ENCODE measurements at places on chromosomes 7 and 10.
A peak's percentile ranks its signal among the peaks of the same experiment; 100 is the strongest.

GRCh38 chr7:123624527-123625183 lies 23.0 kb downstream of the ASB15 start:
- DNase-seq: peak; percentile 15

GRCh38 chr7:33836797-33837355 lies 68.5 kb upstream of the BMPER start:
- peak; percentile 26 for DNase-seq

DNA sequence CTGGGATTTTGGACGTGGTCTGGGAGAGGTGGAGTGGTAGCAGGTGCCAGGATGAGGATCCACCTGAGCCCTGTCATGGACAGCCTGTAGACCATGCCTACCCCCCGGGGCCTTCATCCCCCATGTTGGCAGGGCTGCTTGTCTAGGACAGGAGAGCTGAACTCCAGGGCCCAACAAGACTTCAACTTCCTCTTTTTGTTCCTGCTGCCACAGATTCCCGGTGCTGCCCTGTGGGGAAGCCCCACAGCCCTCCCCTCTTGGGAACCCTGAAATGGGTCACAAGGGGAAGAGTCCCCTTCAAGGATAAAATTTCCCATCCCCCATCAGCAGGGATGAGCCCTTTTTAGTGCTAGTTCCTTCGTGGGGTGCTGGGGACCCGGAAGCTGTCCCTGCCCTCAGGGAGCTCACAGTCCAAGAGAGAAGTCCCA lies 1.3 kb upstream of the CUEDC2 start:
- no peak for DNase-seq

DNA sequence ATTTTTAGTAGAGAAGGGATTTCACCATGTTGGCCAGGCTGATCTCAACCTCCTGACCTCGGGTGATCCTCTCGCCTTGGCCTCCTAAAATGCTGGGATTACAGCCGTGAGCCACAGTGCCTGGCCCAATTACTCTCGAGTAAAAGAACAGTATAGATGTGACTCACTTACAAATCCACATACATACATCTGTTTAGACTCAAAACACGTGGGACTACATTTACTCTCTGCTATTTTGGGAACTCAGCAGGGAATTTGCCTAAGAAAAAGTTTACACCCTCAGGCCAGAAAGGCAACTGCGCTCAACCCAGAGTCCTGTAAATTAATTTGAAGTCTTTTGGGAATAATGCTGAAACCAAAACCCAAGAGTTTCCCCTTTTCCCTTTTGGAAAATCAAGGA lies 289.7 kb downstream of the KLF6 start:
- DNase-seq: no peak

- DNase-seq: peak; percentile 10
Observed at GRCh38 chr10:50552771-50553535, 70.8 kb downstream of the SGMS1 start.

DNA sequence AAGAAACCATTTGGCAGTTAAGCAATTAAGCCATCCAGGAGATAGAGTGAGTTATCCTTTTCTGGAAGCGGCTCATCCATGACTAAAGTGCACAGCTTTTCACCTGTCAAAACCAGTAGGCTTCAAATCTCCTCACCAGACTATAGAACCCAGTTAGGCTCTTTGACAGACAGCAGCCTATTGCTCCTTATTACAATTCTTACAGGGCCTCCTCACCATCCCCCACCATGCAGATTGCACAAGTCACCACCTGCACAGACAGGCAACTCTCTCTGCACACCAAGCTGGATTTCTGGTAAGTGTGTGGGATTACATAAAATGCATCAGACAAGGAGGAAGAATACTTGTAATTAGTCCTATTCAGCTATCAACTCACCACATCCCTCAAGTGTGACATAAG lies 301.6 kb downstream of the SNX13 start:
- peak; percentile 91 for DNase-seq

DNA sequence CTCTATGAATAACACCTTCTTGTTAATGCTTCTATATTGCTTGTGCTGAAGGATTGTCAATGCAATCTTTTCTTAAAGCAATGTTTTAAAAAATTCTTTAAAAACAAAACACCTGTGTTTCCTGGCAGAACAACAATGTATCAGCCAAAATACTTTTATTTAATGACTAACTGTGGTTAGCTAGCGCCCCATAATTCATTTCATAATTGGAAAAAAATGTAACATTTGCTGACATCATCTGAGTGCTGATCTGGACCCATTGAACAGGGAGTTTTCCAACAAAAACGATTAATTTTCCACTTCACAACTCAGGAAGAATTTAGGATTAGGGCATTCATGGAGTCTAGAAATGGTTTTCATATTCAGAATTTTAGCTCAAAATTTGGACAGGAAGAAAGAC lies 137.6 kb upstream of the CDK6 start:
- DNase-seq: no peak

- DNase-seq: peak; percentile 55
Observed at GRCh38 chr10:116053910-116054309, 219.1 kb downstream of the GFRA1 start.

GRCh38 chr7:137898839-137899721 lies 52.3 kb upstream of the DGKI start:
- DNase-seq: peak; percentile 83

DNA sequence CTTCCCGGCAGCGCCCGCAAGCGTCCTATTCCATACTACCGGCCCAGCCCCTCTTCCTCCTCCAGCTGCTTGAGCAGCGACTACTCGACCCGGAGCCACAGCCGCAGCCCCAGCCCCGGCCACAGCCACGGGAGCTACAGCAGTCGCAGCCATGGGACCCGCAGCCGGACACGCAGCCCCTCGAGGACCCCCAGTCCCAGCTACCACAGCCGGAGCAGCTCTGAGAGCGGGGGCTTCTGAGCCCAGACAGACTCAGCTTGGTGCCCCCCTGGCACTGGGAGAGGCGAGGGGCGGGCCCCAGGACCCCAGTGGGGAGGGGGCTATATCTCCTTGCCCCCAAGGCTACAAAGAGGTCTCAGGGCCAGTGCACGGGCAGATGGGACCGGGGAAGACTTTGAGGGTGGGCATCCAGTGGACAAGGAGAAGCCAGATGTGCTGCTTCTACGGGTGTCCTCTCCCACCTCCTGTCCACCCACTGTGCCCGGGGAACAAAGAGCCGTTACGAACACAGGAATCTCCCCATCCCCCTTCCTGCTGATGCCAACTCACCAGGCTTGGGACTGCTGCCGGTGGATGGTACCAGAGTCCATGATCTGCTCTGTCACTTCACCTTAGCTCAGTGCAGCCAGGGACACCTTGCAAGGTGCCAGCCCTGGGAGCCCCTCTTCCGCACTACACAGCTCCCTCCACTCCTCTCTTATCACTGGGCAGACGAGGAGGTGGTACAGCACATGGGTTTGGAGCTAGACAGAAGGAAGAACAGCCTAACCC lies 16.7 kb upstream of the HSPB1 start:
- DNase-seq: no peak

- DNase-seq: no peak
Observed at GRCh38 chr7:25541094-25541821, 313.0 kb upstream of the NPVF start.

DNA sequence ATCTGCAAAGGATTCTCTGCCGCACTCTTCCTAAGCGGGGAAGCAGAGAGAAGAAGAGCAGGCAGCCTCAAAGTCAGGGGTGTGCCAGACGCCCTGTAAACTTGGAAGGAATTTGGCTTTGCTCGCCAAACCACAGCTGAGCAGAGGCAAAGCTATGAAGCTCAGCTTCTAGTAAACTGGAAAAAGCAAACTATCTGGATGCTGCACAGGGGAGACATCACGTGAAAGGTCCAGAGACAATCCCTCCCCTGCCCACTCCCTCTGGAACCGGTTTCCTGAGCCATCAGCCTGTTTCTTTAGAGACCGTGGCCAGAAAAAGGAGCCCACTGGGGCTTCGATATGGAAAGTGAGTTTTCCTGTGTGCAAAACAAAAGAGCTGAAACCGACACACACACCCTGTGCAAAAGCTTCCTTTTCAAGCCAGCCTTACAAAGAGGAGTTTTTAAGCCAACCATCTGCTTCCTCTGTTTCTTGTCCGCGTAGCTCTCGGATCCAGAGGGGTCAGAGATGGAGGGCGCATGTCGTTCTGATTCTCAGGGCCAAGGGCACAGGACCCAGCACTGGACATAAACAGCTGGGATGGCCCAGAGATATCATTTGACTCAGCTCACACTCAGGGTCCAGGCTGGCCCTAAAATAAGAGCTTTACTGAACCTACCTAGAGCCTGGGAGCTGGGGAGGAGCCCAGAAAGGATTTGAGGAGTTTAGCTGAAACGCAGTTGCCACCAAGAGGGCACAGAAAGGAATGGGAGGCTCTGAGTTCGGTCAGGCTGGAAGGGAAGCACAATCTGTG lies 58.2 kb upstream of the DNAAF5 start:
- DNase-seq: no peak

DNA sequence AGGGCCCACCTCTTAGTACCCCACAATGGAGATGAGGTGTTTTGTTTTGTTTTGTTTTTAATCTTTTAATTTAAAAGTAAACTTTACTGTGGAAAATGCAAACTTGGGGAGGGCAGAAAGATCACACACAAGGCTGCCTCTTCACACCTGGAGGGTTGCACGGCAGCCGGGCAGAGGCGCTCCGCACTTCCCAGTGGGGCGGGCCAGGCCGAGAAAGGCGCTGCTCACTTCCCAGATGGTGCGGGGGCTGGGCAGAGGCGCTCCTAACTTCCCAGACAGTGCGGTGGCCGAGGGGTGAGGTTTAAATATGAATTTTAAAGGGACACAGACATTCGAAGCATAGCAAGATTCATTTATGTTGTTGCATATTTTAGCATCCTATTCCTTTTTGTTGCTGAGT lies 235.9 kb upstream of the MTPN start:
- DNase-seq: no peak

DNA sequence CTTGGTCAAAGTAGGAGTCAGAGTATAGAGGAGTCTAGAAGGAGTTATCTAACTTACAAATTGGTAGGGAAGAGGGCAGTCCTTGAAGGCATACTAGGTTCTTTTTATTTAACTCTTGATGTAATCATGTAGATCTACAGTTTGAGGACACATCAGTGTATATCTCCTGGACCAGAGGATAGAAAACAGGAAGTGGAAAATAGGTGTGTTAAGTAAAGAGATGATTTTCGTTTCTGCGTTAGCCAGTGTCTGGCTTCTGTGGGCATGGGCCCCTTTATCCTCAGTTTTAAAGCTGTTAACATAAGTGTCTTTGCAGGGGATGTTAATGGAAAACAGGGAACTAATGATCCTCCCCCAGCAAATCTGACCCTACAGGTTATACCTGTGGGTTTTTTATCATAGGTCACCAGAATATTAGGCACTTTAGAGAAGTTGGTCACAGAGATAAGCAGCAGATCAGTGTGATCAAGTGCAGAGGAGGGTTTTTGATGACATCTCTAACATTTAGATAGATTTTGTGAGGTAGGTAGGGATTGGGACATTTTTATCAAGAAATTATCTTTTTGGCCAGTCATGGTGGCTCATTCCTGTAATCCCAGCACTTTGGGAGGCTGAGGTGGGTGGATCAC lies 58.6 kb upstream of the PRSS1 start:
- DNase-seq: no peak

- DNase-seq: no peak
Observed at GRCh38 chr10:96579133-96579532, 7.7 kb downstream of the TM9SF3 start.

GRCh38 chr7:21184942-21185652 lies 242.8 kb upstream of the SP4 start:
- no peak for DNase-seq

- DNase-seq: no peak
Observed at GRCh38 chr7:119232091-119232490, 1007.6 kb downstream of the ANKRD7 start.

- peak; percentile 76 for DNase-seq
Observed at GRCh38 chr7:51160990-51161615, 155.5 kb downstream of the COBL start.

DNA sequence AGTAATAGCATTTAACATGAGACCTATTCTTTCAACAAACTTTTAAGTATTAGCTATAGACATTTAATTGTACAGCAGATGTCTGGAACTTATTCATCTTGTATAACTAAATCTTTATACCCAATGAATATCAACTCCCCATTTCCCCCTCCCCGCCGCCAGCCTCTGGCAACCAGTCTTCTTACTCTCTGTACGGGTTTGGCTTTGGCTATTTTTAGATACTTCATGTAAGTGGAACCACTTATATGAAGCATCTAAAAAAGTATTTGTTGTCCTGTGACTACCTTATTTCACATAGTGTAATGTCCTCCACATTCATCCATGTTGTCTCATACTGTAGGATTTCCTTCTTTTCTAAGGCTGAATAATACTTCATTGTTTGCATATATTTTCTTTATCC lies 60.8 kb downstream of the RAB18 start:
- no peak for DNase-seq

DNA sequence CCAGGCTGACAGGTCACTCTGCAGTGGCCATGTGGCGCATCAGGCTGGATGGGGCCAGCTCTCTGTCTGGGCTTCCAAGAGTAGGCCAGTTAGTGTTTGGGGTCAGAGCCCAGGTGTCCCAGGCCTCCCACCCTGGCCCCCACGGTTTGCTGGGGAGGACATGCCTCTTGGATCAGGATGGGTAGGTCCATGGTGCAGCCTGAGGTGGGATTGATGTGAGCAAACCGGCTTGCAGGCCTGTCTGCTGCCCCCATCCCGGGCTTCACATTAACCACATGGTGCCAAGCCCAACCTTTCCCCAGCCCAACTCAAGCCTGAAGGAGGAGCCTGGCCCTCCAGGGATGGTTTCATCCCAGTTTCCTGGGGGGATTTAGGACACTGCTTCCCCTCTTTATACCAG lies 39.2 kb downstream of the LDB3 start:
- no peak for DNase-seq

GRCh38 chr7:8357536-8357935 lies 75.9 kb upstream of the NXPH1 start:
- no peak for DNase-seq

DNA sequence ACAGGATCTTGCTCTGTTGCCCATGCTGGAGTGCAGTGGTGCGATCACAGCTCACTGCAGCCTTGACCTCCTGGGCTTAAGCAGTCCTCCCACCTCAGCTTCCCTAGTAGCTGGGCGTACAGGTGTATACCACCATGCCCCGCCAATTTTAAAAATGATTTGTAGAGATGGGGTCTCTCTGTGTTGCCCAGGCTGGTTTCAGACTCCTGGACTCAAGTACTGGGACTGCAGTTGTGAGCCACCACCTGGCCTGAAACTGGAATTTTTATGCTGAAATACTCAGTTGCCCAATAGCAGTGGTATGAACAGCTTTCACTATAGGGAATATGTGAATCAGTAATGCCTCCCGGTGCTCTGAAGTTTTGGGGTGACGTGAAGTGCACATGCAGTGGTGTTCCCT lies 7.6 kb downstream of the ZRANB1 start:
- no peak for DNase-seq

DNA sequence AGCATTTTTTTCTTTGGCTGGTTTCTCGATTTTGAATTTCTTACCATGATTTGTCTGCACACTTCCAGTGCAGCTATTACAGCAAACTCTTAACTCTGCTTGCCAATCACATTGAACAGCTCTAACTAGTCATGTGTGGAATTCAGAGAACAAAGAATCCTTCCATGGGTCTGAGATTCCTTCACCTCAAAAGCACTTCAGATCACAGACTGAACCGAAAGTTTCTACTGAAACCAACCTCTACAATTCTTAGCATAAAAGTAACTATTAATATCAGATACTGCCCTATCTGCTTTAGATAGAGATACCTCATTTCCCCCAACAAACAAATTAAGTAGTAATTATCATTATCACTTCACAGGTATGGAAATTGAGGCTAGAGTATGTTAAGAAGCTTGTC lies 56.5 kb upstream of the SP4 start:
- DNase-seq: no peak
